ENCODE measurements at places on chromosomes 2 and 18.

DNA sequence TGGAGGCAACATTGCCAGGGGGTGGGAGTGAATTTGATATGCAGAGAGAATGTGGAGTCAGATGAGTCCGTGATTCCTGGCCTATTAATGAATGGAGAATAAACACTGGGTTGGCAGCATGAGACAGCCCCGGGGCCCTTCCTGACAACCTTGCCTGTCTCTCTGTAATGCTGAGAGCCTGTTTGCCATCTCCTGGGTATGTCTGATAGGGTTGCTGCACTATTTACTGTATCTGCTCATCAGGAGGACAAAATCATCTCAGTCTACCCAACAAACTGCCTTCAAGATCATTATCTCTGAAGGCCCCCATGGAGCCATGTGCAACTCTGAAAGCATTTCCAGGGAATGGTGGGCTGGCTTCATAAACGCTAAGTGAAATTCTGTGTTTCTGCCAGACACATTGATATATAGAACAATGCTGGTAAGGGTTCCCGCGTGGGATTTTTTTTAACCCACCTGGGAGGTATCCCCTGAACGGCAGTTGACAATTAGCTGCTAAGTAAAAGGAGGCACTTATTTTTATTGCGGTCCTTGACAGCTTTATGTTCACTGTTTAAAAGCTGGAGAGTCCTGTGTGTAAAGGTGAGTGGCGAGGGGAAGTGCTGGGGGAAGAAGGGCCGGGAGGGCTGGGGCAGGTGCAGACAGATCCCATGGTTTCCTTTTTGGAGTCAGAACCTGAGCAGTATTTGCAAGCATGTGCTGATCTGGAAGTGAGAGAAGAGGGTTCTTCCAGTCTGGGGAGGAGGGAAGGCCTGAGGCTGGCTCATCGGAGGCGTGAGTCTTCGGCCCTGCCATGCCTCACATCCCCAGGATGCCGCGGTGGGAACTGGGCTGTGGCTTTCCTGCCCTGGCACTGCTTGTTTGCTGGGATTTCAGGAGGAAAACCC is 64.8 kb downstream of the ARHGAP25 start:
- DNase-seq: no peak

DNA sequence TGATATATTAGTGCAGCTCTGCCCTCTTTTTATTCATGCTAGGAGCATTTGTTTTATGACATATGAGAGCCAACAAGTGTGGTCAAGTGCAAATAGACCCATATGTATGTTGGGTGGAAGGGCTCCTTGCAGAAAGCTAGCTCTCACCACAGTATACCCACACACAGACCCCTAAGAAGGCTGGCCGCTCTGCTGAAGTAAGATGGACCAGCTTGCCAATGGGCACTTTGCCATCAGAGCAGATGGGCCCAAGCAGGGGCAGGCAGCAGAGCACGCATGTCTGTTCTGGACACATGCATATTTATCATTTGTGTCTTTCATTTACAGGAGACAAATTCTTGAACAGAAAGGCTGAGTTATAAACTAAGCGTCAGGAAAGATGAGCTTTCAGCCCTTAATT is 187.5 kb upstream of the DTNA start:
- DNase-seq: no peak

GRCh38 chr18:57534511-57534909 is 52.0 kb downstream of the FECH start:
- DNase-seq: no peak

GRCh38 chr2:171289316-171289715 is 128.6 kb upstream of the TLK1 start:
- no peak for DNase-seq

DNA sequence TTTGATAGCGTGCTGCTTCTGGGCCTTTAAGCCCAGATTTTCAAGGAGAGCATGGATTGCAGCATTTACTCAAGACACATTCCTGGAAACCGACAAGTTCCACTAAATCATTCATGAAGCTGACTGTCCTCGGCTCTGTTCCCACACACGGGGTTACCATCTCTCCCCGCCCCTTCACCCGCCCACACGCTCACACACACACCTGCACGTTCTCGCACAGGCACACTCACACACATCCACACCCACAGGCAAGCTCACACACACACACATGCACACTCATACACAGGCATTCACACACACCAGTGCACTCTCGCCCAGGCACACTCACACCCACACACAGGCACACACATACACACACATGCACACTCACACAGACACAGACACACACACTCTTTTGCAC is 150.0 kb upstream of the AGAP1 start:
- no peak for DNase-seq

DNA sequence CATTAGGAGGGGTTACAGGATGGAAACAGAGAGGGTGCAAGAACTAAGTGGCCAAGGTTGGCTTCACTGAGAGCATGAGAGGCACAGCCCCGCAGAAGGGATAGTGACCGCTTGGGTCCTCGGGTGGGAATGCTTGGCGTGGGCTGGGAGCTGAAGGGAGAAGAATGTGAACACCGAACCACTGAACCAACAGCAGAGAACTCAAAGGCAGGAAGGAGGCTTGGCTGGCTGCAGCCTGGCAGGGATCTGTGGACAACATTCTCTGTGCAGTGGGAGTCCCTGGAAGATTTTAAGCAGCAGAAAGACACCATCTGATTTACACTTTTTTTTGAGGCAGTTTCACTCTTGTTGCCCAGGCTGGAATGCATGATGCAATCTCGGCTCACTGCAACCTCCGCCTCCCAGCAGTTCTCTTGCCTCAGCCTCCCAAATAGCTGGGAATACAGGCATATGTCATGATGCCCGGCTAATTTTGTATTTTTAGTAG is 33.9 kb downstream of the SOWAHC start:
- no peak for DNase-seq

DNA sequence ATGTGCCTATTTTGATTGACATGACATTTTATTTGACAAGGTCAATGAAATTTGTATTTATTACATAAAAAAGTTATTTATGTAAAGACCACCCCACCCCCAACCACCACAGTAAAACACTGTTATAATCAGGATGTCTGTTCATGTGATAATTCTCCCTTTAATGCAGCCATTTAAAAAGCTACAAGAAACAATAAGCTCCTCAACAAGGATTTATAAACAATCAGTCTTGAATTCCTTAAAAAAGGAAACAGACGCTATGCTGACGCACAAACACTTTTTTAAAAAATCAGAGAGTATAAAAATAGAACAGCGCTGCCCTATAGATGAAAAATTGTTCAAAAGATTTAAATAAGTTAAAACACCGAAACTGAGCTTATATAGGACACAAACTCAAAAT is 102.2 kb downstream of the SOS1 start:
- DNase-seq: no peak

- no peak for DNase-seq
Measured at GRCh38 chr2:44310287-44310686, 35.0 kb downstream of the SLC3A1 start.

- no peak for DNase-seq
Measured at GRCh38 chr2:34831096-34831495, 1232.0 kb upstream of the FAM98A start.

- no peak for DNase-seq
Measured at GRCh38 chr2:231512222-231512621, 18.0 kb downstream of the NMUR1 start.

- no peak for DNase-seq
Measured at GRCh38 chr2:23361152-23361551, 23.8 kb upstream of the KLHL29 start.
